ENCODE measurements at places on chromosomes 13 and 19.
A peak's percentile ranks its signal among the peaks of the same experiment; 100 is the strongest.

- DNase-seq: no peak
These were observed 9.9 kb downstream of the PTH2 start for GRCh38 chr19:49413348-49413747.

DNA sequence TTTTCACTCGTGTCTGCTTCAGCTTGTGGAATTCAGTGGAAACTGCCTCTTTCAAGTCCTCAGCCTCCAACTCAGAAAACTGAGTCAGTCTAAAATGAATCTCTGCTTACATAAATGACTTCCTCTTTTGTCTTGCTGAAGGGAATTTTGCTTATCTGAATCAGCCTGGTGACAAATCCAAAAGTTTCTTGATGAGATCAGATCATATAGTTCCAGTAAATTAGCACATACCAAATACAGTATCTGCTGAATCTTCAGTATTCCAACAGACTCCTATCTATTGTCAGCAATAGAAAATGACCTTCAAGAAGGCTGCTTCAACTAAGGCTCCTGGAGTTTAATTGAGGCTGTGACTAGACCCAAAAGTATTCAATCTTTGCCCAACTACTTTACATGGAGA lies 290.0 kb downstream of the MZT1 start:
- peak; percentile 0 for DNase-seq

GRCh38 chr13:86579662-86580061 lies 780.4 kb upstream of the SLITRK6 start:
- DNase-seq: no peak

- DNase-seq: no peak
These were observed 32.6 kb upstream of the MEDAG start for GRCh38 chr13:30873499-30873898.

GRCh38 chr13:73754241-73754640 lies 380.0 kb downstream of the KLF12 start:
- DNase-seq: no peak

DNA sequence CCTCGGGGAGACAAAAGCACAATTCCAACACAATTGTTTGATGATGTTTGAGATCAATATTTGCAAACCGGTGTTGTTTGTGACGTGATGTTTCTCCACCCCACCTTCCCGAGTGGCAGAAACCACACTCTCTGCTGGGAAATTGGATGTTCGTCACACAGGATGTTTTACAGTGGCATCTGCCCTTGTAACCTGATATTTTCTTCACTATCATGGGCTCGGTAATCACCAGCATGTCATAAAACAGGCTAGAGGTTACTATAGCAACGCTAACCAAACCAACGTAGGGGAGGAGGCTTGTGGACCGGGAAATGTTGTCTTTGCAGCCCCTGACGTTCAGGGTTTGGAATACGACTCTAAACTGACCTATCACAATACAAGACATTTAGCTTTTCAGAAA lies 454.5 kb downstream of the IRS2 start:
- DNase-seq: peak; percentile 6

DNA sequence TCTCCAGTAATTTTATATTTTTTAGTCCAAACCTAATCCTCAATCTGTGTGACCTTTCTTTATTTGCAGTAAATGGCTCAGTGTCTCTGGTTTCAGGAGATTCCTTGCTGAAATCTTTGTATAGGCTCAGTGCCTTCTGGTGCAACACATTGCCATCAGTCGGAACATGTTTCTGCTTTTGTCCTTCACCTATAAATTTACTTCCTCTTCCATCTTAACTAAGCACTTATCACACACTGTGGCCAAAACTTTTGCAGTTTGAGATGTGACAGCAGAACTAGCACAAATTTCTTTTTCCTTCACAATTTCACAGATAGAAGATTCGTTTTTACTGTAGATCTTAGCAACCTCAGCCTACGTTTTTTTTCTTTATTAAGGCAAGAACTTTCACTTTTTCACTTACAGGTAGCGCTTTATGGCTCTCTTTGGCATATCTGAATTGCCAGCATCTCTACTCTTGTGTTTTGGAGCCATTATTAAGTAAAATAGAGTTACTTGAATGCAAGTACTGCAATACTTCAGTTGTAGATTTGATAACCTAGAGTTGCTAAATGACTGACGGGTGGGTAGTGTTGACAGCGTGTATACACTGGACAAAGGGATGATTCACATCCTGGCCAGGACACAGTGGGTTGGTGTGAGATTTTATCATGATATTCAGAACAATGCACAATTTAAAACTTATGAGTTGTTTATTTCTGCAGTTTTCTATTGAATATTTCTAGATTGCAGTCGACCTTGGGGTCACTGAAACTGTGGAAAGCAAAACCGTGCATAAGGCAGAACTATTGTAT lies 44.3 kb downstream of the NDFIP2 start:
- no peak for DNase-seq
